Caco-2 (cell line): ENCODE measurements at places on chromosomes 4 and X.

DNA sequence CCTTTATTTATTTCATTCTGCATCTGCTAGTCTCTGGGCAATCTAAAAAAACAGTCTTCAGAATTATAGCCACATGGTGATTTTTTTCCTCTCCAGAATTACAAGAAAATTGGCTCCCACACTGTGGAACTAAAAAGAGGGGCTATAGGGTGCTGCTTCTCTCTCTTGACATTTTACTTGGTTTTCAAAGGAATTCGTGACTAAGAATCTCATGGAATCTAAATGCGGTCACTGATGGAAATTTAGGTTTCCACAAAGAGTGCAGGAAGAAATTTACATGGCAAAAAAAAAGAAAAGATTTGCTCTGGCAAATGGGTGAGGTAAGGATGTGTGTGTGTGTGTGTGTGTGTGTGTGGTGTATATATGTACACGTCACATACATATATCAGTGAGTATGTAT, 10.2 kb downstream of the ATXN3L start:
- no peak for DNase-seq
- H3K4me3 ChIP-seq, result no peak overlapping the region
- no peak overlapping the region for H3K27ac ChIP-seq
- no peaks in the 10 kb centered on the region for H3K27me3 ChIP-seq
- H3K4me1 ChIP-seq, result peaks cover 4% of the 10 kb centered on the region; the same call in 1 of the 2 replicates

- no peaks in the 10 kb centered on the region for H3K27me3 ChIP-seq
- H3K27ac ChIP-seq, result no peak overlapping the region
- DNase-seq, result no peak
- H3K36me3 ChIP-seq, result no peaks in the 10 kb centered on the region
These were observed 48.7 kb downstream of the TMEM131L start for GRCh38 chr4:153514688-153515426.

GRCh38 chr4:165628572-165628971, 244.5 kb upstream of the TLL1 start:
- H3K27me3 ChIP-seq, result no peaks in the 10 kb centered on the region
- no peaks in the 10 kb centered on the region for H3K36me3 ChIP-seq
- H3K4me3 ChIP-seq, result no peak overlapping the region
- no peaks in the 10 kb centered on the region for H3K4me1 ChIP-seq

GRCh38 chr4:40525752-40526598, 103.7 kb downstream of the RBM47 start:
- no peak overlapping the region for H3K4me3 ChIP-seq
- H3K27ac ChIP-seq, result peak overlapping the region; percentile 82
- no peaks in the 10 kb centered on the region for H3K27me3 ChIP-seq
- no peaks in the 10 kb centered on the region; the same call in 1 of the 2 replicates for H3K36me3 ChIP-seq
- peaks cover 15% of the 10 kb centered on the region for H3K4me1 ChIP-seq

- no peak overlapping the region for H3K27ac ChIP-seq
- H3K4me3 ChIP-seq, result no peak overlapping the region
- no peaks in the 10 kb centered on the region for H3K36me3 ChIP-seq
- no peaks in the 10 kb centered on the region for H3K27me3 ChIP-seq
- no peak for DNase-seq
These were observed 158.6 kb downstream of the C4orf33 start for GRCh38 chr4:129254526-129254925.

DNA sequence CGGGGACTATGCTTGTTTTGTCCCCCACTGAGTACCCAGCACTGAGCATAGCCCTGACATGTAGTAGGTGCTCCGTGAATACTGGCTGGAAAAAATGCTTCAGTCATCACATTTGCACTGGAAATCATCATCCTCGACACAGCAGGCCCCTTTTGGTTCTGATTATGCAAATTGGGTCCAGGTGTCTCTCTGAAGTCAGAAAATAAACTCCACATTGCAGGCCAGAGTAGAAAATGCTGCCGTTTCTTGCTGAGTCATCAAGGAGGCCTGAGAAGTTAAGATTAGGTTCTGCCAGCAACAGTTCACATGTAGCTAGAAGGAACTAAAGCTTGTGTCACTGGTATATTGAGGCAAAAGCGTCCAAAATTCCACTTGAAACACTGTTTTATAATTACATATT, 15.0 kb upstream of the STK32B start:
- H3K36me3 ChIP-seq, result no peaks in the 10 kb centered on the region
- H3K4me3 ChIP-seq, result no peak overlapping the region
- no peak overlapping the region for H3K27ac ChIP-seq
- H3K4me1 ChIP-seq, result 0 out of 2 replicates have a peak, but pooled peaks cover 9% of the 10 kb centered on the region
- H3K27me3 ChIP-seq, result no peaks in the 10 kb centered on the region

GRCh38 chr4:30718021-30718542, 2.1 kb upstream of the PCDH7 start:
- H3K27me3 ChIP-seq, result no peaks in the 10 kb centered on the region
- H3K36me3 ChIP-seq, result no peaks in the 10 kb centered on the region
- peak overlapping the region; percentile 85 for H3K27ac ChIP-seq
- peak overlapping the region; percentile 58 for H3K4me3 ChIP-seq

- DNase-seq, result no peak
- no peak overlapping the region for H3K4me3 ChIP-seq
- H3K27me3 ChIP-seq, result no peaks in the 10 kb centered on the region
- no peaks in the 10 kb centered on the region for H3K36me3 ChIP-seq
These were observed 324.9 kb downstream of the NAF1 start for GRCh38 chr4:162841753-162842152.

DNA sequence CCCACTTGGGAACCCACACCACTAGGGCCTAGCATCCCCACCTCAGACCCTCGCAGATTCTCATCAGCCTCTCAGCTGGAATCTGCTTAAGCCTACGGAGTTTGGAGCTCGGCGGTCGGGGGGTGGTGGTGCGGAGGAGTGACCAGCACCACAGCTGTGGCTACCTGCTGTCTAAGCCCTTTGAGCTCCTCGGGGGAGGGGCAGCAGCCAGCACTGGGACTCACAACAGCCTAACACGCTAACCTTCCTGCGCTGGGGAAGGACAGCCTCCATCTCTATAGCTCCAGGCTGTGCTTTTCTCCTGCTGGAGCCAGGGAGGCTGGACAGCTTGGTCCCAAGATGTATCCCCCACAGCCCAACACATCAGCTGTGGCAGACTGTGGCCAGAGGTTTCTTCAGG, 281.5 kb downstream of the USP46 start:
- H3K27me3 ChIP-seq, result no peaks in the 10 kb centered on the region
- no peaks in the 10 kb centered on the region for H3K36me3 ChIP-seq
- no peak overlapping the region for H3K27ac ChIP-seq
- H3K4me3 ChIP-seq, result no peak overlapping the region
- H3K4me1 ChIP-seq, result no peaks in the 10 kb centered on the region

DNA sequence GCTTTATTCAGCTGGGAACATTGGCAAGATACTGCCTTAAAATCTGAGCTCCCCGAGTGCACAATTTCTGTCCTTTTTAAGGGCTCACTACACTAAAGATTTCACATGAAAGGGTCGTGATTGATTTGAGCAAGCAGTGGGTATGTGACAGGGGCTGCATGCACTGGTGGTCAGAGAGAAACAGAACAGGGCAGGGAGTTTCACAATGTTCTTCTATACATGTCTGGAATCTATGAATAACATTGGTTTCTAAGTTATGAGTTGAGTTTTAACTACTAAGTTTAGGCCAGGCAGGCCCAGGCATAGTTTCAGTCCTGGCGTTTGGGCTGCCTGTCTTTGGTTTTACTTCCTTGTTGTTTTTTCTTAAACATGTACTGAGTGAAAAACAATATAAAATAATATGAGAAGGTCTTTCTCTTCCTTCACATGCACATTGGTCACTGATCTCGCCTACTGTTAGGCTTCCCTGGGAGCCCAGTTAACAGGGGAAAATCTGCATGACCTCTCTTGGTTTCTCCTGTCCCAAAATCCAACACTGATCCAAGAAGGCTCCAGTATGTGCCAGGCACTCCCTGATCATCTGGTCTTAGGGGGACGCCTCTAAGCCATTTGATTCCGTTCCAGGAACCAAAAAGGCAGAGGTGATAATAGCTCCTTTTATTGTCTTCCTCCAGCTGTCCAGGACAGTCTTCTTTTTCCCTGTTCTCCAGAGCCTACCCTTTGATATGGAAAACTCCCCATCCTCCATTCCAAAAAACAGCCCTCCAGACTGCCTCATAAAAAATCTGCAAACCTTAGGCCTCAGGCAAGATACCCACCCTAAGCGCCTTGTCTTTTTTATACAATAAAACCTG, at the start of gene UGT2B17:
Gene UGT2B17, minus strand, starts transcription at position 51 of the 854 bp plus-strand sequence. CDS start 7,838 bp downstream, outside the sequence.
- H3K4me3 ChIP-seq, result no peak within 1 kb of the TSS
- H3K4me1 ChIP-seq, result 0 out of 2 replicates have a peak, but pooled peaks cover 3% of the 10 kb centered on the region
- no peak within 1 kb of the TSS for H3K27ac ChIP-seq
- H3K36me3 ChIP-seq, result no peaks in the 10 kb centered on the region
- no peak for DNase-seq

DNA sequence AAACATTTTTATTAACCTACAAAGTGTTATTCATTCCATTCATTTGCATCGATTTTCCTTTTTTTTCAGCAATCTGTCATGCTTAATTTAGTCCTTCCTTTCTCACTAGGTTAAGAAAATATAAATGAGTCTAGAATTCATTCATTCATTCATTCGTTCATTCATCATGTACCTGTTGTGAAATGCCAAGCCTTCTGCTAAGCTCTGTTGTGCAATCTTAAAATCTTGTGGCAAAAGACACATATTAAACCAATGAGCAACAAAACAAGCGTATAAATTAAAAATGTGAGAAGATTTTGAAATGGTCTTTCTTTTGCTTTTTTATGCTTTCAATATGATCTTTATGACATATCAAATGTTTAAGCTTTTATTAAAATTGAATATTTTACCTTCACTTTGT, 88.6 kb upstream of the MAD2L1 start:
- no peaks in the 10 kb centered on the region for H3K27me3 ChIP-seq
- H3K27ac ChIP-seq, result no peak overlapping the region
- H3K4me3 ChIP-seq, result no peak overlapping the region

DNA sequence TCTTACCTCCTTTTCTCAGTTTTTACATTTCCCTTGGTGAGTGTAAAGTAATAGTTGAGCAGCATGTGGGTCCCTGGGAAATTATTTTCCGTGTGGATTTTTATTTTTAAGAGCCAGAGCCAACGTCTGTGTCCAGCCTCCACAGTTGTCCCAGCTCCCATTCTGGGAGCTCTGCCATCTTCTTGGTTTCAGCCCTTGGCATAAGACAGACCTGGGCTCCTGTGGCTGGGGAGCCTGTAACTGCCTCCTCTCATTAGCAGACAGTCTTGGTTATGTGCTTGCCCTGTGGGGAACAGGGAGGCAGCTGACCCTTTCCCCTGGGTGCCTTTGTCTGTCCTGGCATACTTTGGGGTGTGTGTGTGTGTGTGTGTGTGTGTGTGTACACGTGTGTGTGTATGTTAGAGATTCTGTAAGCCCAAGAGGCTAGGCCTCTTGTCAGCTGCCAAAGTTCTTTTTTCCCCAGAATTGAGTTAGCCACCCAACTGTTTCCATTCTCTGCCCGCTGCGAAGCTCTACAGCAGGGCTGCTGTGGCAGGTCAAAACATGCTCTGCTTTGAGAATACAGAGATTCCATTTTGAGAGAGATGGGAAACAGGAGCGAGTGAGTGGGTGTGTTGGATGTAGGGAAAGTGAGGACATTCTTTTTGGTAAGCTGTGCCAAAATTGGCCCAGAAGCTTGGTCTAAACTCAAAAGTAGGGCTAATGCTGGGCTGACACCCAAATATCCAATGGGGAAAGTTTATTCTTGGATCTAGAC, 140.7 kb downstream of the TMEM164 start:
- H3K36me3 ChIP-seq, result no peaks in the 10 kb centered on the region
- no peaks in the 10 kb centered on the region for H3K4me1 ChIP-seq
- H3K4me3 ChIP-seq, result no peak overlapping the region
- H3K27ac ChIP-seq, result no peak overlapping the region
- DNase-seq, result no peak

- no peaks in the 10 kb centered on the region for H3K4me1 ChIP-seq
- H3K36me3 ChIP-seq, result no peaks in the 10 kb centered on the region
- no peaks in the 10 kb centered on the region for H3K27me3 ChIP-seq
- H3K4me3 ChIP-seq, result peak overlapping the region; percentile 63
- peak; percentile 49 for DNase-seq
These were observed 485 bp downstream of the AADAT start for GRCh38 chr4:170089274-170089667.

- no peak for DNase-seq
- no peak overlapping the region for H3K27ac ChIP-seq
- no peak overlapping the region for H3K4me3 ChIP-seq
- H3K4me1 ChIP-seq, result no peaks in the 10 kb centered on the region
These were observed 23.5 kb upstream of the PDE6B start for GRCh38 chr4:601612-602558.

- H3K36me3 ChIP-seq, result no peaks in the 10 kb centered on the region
- no peak overlapping the region for H3K27ac ChIP-seq
- H3K4me1 ChIP-seq, result no peaks in the 10 kb centered on the region
- no peaks in the 10 kb centered on the region for H3K27me3 ChIP-seq
- H3K4me3 ChIP-seq, result no peak overlapping the region
- DNase-seq, result no peak
These were observed 7.5 kb upstream of the FGF5 start for GRCh38 chr4:80259012-80259411.

- H3K36me3 ChIP-seq, result no peaks in the 10 kb centered on the region
- H3K4me3 ChIP-seq, result no peak within 1 kb of the TSS
- H3K27ac ChIP-seq, result no peak within 1 kb of the TSS
- H3K4me1 ChIP-seq, result peaks cover 5% of the 10 kb centered on the region; the same call in 1 of the 2 replicates
- no peaks in the 10 kb centered on the region for H3K27me3 ChIP-seq
- DNase-seq, result no peak
These were observed at the start of gene TMPRSS11E for GRCh38 chr4:68447201-68447600. TMPRSS11E (plus strand) TSS chr4:68447463; CDS start chr4:68447513, 50 bp downstream.

DNA sequence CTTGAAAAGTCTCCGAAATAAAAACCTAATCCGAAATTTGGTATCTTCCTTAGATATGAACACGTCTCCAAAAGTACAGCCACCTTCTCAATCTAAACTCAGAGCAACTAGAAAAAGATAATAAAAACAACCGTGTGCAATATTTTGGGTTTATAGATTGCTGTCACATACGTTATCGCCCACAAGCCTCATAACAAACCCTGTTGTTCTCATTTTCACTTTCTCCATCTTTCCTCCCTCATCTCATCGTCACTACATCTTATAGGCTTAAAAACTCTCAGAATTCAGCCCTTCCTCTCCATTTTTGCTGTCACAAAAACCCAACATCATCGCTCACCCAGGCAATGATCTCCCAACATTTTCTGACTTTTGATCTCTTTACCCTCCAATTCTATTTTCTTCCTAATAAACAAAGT, 448 bp upstream of the SCFD2 start:
- no peak for DNase-seq
- peaks cover 9% of the 10 kb centered on the region for H3K4me1 ChIP-seq
- no peaks in the 10 kb centered on the region for H3K36me3 ChIP-seq
- H3K27ac ChIP-seq, result peak overlapping the region; percentile 85

GRCh38 chr4:32798471-32799159, 2078.4 kb downstream of the PCDH7 start:
- H3K4me1 ChIP-seq, result no peaks in the 10 kb centered on the region
- H3K4me3 ChIP-seq, result no peak overlapping the region
- H3K27me3 ChIP-seq, result no peaks in the 10 kb centered on the region
- no peak overlapping the region for H3K27ac ChIP-seq
- DNase-seq, result no peak

GRCh38 chr4:73068491-73069337, 802 bp downstream of the COX18 start:
- H3K4me3 ChIP-seq, result peak overlapping the region; percentile 52
- H3K27ac ChIP-seq, result peak overlapping the region; percentile 98
- H3K36me3 ChIP-seq, result no peaks in the 10 kb centered on the region; the same call in 1 of the 2 replicates
- no peaks in the 10 kb centered on the region for H3K4me1 ChIP-seq

GRCh38 chr4:25878676-25879075, 15.9 kb upstream of the SEL1L3 start:
- DNase-seq, result no peak
- H3K4me3 ChIP-seq, result no peak overlapping the region
- H3K36me3 ChIP-seq, result no peaks in the 10 kb centered on the region
- H3K27me3 ChIP-seq, result no peaks in the 10 kb centered on the region
- H3K4me1 ChIP-seq, result no peaks in the 10 kb centered on the region
